ENCODE measurements at places on chromosomes 13 and 19. TPM values are rescaled to one million over a fixed set of nuclear protein-coding genes. Genes with fewer than 3 reads are reported as not detected.

Gene SLC46A3
- total RNA-seq = 8.3 TPM

GRCh38 chr13:21501686-21502085 is 42.6 kb upstream of the ZDHHC20 start:
- DNase-seq = no peak

Gene LYPD5
- 0.40 TPM for total RNA-seq

GRCh38 chr19:56252699-56253422 is 19.7 kb upstream of the EDDM13 start:
- DNase-seq = peak; percentile 83

DNA sequence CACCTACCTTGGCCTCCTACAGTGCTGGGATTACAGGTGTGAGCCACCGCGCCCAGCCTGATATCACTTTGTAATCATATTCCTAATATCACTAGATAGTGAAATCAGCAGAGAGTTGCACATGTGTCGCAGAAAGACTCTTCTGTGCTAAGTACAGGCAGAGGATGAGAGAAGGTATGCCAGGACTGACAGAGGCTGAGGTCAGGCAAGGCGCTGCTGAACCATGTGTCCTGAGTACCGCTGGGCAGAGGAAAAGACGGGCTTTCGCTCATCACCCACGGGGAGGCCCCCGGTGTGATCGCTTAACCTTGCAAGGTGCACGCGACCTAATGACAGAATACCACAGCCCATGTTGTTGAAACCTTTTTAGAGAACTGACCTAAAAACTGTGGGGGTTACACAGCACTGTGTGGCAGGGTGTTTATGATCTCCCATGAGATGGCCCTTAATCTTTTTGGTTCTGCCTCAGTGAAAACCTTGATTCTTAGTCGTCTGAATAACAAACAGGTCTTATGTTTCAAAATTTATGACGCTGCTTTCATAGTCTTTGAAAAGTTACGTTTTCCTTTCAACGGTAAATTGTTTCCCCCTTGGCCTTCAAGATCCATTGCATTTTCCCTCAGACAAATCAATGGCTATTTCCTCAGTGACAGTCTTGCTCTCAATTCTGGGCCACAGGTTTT is 12.2 kb downstream of the GJA3 start:
- no peak for DNase-seq

DNA sequence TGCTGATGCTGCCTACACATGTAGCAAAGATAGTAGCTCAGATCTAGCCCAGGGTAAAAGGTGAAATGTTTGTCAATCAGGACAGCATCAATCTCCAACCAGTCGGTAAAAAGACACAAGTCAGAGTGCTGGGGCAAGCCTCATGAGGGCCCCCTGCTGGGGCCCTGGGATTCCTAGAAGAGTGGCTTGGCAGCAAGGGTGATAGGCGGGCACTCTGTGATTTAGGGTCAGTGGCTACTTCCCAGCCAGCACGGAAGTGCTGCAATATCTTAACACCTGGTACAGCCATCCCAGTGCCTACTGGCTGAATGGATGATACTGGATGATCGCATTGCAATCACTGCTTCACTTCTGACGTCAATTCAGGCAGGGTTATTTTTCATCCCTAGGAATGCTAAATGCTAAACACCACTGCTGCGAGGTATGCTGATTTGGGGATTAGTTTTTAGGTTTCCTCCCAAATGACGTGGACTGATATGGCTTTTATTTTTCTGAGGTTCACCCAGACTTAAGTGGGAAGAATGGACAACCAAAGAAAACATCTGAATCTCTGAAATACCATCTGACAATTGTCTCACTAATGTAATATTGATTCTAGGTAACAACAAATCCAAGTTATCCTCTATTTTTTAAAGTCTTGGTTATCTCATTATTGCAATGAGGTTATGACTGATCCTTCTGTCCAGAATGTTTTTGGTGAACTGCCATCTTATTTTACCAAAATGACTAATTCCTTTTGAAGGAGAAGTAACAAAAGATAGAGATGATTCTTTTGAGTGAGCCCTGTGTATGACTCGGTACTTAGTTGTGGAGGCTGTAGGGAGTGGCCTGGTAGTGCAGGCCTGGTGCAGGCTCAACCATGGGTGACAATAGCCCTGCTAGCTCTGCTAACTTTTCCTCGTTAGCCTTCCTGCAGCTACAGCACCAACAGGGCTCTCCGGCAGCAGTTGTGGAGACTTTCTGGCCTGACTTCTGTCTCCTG is 432.5 kb downstream of the FGF9 start:
- no peak for DNase-seq

DNA sequence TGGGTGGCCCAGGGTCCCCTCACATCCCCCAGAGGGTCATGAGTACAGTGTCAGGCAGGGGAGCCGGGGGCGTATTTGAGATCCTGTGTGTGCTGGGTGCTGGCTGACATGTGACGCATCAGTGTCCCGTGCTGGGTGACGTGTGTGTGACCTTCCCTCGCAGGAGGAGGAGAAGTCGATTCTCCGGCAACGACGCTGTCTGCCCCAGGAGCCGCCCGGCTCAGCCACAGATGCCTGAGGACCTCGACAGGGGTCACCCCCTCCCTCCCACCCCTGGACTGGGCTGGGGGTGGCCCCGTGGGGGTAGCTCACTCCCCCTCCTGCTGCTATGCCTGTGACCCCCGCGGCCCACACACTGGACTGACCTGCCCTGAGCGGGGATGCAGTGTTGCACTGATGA is 25.8 kb downstream of the PNPLA6 start:
- DNase-seq = no peak

DNA sequence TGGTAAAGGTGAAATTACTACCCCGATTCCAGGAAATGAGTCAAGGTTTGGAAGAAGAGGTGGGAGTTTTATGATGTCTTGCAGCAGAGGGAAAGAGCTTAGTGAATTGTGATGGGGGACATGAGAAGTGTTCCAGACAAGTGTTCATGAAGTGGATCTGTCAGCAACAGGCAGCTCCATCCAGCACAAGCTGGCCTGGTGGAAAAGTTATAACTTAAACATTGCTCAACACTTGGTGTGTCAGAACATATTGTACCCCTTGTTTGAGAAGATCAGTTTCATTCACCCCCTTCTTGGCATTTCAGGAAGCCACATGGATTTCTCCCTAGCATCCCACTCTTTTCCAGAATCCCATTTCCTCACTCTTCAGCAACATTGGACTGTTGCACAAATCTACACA is 222.0 kb downstream of the B3GLCT start:
- DNase-seq = no peak

Gene PLIN4
- not detected for total RNA-seq

Data from activated CD8-positive, alpha-beta memory T cell treated with anti-CD3 and anti-CD28 coated beads, Interleukin-2, amount 10 ng/mL, durations not matched to agents 7 days and 5 days (primary cell).